ENCODE measurements at places on chromosomes 16 and 17. TPM values are rescaled to one million over a fixed set of nuclear protein-coding genes. Genes with fewer than 3 reads are reported as not detected.

- DNase-seq: no peak
These were observed 7.7 kb upstream of the COTL1 start for GRCh38 chr16:84625556-84625955.

- DNase-seq: no peak
These were observed 13.5 kb downstream of the KCTD2 start for GRCh38 chr17:75060434-75061054.

DNA sequence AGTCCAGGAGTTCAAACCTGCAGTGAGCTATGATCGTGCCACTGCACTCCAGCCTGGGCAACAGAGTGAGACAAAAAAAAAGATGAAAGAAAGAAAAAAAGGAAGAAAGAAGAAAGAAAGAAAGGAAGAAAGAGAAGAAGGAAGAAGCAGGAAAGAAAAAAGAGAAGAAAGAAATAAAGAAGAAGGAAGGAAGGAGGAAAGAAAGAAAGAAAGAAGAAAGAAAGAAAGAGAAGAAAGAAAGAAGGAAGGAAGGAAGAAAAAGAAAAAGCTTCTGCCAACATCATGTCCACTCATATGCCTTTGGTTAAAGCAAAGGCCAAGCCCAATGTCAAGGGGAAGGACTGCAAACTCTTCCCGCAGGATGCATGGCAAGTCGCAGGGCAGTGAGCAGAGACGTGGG is 143.2 kb downstream of the IRX3 start:
- no peak for DNase-seq

DNA sequence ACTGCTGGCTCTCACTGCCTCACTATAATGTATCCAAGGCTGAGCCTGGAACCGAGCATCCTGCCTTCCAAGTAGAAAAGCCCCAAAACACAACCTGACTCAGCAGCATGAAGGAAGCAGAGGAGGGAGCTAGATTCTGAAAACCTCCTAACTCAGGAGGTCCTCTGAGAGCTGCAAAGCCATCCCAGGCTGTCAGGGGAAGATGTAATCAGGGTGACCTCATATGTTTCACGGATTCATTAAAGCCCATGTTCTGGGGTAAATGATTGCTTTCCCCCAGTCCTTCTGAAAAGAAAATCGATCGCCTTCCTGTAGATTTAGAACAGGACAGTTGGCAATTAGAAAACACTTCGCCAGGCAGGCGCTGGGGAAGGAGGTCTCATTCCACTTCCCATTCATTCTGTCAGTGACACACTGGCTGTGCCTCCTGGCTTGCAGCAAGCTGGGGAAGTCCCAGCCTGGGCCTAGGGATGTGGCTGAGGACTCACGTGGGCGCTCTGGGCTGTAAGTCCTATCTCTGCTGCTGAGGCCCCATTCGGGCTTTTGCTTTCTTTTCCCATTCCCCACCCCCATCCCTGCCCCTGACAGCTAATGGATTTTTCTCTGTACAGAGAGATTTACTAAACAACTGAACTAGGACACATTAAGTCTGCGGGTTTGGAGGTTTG is 75.7 kb upstream of the TMEM132E start:
- DNase-seq: peak; percentile 16

DNA sequence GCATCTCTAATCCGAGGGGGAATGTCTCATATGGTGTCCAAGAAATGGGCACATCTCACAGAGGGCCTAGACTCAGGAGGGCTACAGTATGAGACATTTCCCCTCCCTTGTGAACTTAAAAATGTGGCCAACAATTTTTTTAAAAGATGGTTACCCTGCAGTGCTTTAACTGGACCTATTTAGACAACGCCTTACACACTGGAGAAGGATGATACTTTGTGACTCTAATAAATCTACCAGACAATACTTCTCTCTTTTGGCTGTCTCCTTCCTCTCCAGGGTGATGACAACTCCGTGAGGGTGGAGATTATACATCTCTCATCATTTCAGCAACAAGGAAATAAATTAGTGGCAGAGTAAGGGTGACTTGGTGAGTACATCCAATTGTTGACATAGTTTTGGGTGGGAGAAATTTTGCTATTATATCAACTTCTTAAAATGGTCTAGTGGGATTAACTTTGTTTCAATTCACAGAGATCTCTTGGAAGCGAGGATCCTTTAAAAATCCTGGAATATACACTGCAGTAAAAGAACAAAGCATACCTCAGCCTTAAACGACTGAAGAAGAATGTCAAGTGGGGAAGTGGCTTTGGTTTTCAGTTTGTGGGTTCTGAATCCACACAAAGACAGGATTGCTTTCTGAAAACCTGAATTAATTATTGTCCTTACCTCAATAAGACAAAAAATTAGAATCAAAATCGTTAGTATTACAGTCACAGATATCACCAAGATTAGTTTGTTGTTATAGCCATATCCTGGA is 89.8 kb downstream of the KPNA2 start:
- no peak for DNase-seq

- no peak for DNase-seq
These were observed 6.0 kb downstream of the TIMM22 start for GRCh38 chr17:1002771-1003555.

DNA sequence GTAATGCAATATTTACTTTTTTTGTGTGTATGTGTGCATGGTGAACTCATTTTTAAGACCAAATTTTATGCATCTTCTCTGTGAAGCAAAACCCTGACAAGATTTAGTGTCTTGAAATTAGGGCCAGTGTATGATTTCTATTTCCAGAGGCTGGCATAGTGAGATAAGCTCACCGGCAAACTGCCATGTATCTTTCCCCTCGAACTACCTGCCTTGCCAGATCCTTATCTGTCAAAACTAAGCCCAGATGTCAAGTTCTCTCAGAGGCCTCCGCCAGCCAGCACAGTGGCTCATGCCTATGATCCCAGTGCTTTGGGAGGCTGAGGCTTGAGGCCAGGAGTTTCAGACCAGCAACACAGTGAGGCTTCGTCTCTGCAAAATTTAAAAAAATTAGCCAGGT is 10.0 kb downstream of the USP32 start:
- DNase-seq: no peak

GRCh38 chr17:47304186-47304585 is 19.6 kb upstream of the EFCAB13 start:
- no peak for DNase-seq

DNA sequence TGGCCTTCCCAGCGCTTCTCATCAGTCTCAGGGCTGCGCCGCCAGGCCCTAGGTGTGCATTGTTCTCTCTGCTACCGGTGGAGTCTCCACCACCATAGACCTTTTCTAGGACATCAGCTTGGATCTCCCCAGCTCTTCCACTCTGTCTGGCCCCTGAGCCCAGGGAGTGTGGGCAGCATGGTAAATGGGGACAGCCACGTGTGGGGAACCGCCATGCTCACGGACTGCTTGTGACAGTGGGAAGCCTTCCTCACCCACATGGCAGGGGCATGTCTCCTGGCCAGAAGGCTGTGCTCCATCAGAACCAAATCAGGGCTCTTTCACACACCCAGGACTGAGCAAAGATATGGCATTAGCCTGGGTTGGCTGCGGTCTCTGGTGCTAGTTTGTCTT is 51.3 kb downstream of the TNFRSF13B start:
- no peak for DNase-seq

GRCh38 chr17:13993106-13993505 is 76.2 kb upstream of the COX10 start:
- no peak for DNase-seq

GRCh38 chr16:56068816-56069215 is 122.5 kb upstream of the GNAO1 start:
- no peak for DNase-seq

GRCh38 chr16:88322500-88322970 is 60.2 kb upstream of the ZNF469 start:
- DNase-seq: no peak

- DNase-seq: no peak
These were observed 14.4 kb downstream of the SYCE1L start for GRCh38 chr16:77213542-77214106.

DNA sequence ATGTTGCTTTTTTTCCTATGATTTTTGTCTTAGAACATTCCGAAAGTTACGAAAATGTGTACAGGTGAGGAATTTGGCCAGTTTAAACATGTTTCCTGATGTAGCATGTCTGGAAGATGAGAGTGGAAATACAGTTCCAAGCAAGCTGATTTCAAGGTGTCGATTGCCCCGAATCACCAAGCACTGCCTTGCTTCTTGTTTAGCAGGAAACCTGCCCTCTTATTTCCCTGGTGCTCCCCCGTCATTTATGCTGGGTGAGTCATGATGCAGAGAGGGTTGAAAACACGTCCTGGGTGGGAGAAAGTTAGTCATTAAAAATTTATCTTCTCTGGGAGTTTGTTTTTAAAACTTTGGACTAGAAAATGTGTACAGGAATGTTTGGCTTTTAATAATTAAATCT is 608.6 kb upstream of the EEF2KMT start:
- DNase-seq: no peak

- no peak for DNase-seq
These were observed 1.8 kb downstream of the RAB11FIP3 start for GRCh38 chr16:427250-427649.

- no peak for DNase-seq
These were observed 5.0 kb upstream of the DNASE1L2 start for GRCh38 chr16:2231016-2231931.

- DNase-seq: peak; percentile 33
These were observed 142.9 kb upstream of the MYOCD start for GRCh38 chr17:12522743-12523183.

DNA sequence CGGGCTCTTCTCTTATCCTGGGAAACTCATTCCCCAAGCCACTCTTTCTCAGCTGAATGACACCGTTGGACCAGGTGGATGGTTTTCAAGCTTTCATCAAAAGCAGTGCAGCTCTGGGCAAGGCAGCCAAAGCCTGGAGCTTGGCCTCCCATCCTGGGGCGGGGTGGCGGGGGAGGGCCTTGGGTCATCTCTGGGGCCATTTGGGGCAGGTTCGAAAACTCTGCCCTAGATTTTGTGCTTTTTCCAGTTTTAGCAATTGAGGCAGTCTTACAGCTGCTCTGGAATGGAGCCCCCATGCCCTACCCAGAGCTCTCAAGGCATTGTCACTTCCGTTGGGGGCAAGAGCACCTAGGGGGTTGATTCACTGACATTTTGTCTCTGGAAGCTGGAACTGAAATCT is 9.1 kb downstream of the MPRIP start:
- DNase-seq: no peak

Gene CD7
- total RNA-seq: 10.0 TPM

Gene HOXB1
- not detected for total RNA-seq

Gene C1QTNF1
- total RNA-seq: 16.7 TPM

Gene PRAC2
- 11.7 TPM for total RNA-seq

Gene SCNN1G
- total RNA-seq: 4.9 TPM

Gene ABCC3
- 251 TPM for total RNA-seq

Gene EPN3
- 58.5 TPM for total RNA-seq

Gene KIFC3
- 5.6 TPM for total RNA-seq

Gene SECTM1
- 78.5 TPM for total RNA-seq

Data from left colon (tissue), 2 donors.